ENCODE measurements at places on chromosomes 4 and X.

DNA sequence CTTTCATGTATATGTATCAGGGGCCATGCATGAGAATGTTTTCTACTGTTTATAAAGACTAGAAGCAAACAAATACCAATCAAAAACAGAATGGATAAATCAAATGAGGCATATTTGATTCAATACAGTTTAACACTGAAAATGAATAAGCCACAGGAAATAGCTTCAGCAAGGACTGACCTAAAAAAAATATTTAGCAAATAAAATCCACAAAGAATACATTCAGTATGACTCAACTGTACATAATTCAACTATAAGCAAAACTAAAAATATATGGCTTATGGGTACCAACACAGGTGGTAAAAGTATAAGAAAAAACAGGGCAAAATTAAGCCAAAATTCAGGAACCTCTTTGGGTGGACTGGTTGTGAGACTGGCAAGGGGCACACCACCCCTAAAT, 112.9 kb downstream of the KCNIP4 start:
- DNase-seq: no peak

DNA sequence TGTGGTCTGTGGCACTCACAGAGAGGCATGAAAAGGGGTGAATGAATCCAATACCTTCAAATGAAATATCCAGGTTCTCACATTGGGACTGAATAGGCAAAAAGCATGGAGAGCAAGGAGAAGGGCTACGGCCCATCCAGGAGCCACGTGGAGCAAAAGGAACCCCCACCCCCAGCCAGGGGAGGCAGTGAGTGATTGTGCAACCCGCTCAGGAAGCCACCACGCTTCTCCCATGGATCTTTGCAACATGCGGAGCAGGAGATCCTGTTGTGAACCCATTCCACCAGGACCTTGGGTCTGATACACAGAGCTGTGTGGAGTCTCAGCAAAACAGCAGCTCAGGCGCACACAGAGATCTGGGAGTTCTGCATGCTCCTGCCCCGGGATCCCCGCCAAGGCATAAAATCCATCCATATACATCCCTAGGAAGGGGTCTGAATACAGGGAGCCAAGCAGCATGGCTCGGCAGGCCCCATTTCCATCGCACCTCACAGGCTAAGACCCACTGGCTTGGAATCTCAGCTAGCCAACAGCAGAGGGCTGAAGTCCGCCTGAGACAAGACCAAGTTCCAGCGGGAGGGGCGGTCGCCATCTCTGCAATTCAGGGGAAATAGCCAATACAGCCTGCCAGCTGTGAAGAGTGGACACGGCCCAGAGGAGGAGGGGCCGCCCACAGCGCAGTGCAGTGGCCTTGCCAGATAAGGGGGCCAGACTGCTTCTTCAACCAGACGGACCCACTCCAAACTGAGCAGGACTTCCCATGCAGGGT, 80.2 kb downstream of the FGF16 start:
- DNase-seq: no peak

GRCh38 chrX:1291110-1291740, 22.6 kb downstream of the CSF2RA start:
- no peak for DNase-seq

DNA sequence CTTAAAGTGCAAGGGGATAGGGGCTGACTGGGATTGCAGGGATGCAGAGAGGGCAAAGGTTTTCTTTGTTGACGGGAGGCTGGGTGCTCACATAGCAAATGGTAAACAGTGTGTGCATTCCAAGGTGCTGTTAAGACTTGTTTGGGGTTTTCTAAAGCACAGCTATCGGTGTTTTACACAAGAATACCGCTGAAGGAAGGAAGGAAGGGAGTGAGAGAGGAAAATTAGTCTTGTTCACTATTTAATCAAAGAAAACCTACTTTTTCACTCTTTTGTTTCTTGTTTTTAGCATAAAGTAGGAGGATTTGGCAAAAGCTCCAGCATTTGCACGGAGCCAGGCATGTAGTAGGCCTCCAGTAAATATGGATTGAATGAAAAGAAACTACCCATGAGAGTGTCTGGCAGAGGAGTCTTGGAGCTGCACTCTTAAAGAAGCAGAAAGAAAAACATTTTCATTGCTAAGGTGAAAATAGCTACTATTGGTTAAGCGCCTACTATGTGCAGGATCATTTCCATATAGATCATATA, 99.7 kb downstream of the FIP1L1 start:
- no peak for DNase-seq

- no peak for DNase-seq
These were observed 414.4 kb downstream of the SMARCA1 start for GRCh38 chrX:129108936-129109335.

GRCh38 chrX:6856471-6856870, 291.0 kb upstream of the STS start:
- DNase-seq: no peak

DNA sequence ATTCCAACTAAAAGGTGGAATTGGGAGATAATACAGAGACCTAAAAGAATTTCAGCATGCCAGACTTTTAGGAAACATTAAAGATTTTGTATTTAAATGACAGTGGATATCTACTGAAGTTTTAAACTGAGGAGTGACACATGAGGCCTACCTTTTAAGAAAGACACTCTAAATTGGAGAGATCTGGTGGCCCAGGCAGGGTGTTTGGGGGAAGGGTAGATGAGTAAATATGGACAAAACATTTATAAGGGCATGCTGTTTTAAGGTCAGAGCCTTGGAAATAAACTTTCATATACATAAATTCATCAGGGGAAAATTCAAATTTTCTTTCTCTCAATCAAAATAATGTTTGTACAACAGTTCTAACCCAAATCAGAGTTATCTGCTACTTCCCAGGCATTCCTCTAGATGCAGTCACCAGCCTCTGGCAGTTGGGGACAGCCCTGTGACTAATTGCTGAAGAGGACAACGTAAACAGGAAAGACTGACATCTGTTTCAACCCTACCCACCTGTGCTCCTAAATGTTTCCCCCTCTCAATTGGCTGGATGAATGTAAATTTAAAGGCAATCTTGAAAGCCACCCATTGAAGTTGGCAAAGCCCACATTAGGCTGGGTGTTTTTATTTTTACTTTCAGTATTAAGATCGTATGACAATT, 1646.9 kb upstream of the ADGRL3 start:
- DNase-seq: no peak

GRCh38 chr4:44494810-44495701, 46.4 kb upstream of the KCTD8 start:
- no peak for DNase-seq
